ENCODE measurements at places on chromosomes 11 and 22. TPM values are rescaled to one million over a fixed set of nuclear protein-coding genes. Genes with fewer than 3 reads are reported as not detected.

DNA sequence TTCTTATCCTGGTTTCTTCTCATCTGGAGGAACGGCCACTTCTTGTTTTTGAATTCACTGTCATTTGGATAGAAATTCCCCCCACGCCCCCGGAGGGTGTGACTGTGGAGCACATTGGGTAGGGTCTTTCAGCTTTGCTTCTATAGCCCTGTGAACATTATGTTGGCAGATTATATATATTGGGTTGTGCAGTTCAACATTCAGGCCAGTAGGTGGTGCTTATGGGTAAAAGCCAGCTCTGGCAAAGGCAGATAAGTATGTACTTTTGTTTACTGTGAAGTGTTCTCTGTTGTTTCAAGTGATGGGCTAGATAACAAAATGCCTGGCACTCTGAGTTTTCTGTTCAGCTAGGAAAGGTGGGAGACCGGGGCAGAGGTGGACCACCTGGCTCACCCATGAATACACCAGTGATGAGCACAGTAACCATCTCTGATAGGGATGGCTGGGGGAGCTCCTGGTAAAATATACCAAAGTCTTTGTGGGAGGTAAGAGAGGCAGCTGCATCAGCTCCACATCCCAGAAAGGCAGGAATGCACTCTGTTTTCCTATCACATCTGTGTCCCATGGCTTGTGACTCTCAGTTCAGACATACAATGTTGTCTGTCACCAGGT is 1348.2 kb upstream of the RAG2 start:
- peak; percentile 18 for DNase-seq

- no peak for DNase-seq
Measured at GRCh38 chr22:19478045-19478900, 720 bp downstream of the UFD1 start.

DNA sequence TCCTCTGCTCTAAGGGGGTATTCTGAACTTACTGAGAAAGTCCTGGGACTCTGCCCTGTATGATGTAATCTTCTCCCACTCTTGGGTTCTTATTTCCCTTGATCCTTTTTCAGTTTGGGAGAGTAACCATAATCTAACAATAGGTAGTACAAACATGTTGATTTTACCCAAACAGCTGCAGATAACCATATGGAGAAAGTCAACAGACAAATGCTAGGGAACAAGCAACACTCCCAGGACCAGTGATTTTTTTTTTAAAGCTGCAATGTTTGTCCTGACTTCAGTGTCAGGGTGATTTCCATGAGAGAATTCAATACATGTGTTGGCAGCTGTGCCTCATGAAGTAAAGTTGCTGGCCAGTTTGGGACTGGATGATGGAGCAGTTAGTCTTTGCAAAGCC is 156.5 kb downstream of the FCHSD2 start:
- no peak for DNase-seq

DNA sequence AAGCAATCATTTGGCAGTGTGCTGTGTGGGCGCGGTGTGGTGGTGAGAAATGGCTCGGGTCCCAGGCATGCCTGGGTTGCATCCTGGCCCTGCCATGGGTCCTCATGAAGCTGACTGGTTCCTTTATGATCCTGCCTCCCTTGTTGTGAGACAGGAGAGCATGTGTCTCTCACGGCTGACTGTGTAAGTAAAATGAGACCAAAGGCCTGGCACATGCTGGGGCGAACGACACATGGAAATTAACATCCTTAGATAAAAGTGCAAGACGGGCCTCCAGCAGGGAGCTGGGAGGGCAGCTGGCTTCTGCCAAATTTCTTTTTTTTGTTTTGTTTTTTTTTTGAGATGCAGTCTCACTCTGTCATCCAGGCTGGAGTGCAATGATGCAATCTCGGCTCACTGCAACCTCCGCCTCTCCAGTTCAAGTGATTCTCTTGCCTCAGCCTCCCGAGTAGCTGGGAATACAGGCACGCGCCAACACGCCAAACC is 9.4 kb upstream of the FBLN1 start:
- DNase-seq, result no peak

DNA sequence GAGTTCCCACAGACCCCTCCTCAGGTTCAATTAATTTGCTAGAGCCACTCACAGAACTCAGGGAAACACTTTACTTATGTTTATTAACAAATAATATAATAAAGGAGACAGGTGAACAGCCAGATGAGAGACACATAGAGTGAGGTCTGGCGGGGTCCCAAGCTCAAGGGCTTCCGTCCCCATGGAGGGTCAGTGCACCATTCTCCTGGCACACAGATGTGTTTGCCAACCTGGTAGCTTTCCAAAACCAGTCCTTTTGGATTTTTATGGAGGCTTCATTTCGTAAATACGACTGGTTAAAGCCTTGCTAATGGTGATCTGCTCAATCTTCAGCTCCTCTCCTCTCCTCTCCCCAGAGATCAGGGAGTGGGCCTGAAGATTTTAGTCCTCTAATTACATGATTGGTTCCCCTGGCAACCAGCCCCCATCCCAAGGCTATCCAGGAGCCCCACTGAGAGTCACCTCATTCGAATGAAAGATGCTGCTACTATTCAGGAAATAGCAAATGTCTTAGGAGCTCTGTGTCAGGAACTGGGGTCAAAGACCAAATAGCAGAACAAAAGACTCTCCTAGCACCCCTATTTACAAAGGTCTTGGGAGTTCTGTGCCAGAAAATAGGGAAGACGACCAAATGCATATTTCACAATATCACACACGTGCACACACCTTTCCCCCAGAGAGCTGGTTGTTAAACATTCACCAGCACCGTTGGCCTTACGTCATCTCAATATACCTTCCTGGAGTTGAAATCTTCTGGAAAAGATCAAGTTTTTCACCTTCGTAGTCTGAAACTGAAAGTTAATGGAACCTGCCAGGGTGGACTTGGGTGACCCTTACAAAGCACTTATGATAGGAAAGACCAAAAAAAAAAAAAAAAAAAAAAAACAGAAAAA is 23.8 kb upstream of the CAPRIN1 start:
- no peak for DNase-seq

GRCh38 chr11:30485756-30486155 is 100.4 kb downstream of the MPPED2 start:
- no peak for DNase-seq

DNA sequence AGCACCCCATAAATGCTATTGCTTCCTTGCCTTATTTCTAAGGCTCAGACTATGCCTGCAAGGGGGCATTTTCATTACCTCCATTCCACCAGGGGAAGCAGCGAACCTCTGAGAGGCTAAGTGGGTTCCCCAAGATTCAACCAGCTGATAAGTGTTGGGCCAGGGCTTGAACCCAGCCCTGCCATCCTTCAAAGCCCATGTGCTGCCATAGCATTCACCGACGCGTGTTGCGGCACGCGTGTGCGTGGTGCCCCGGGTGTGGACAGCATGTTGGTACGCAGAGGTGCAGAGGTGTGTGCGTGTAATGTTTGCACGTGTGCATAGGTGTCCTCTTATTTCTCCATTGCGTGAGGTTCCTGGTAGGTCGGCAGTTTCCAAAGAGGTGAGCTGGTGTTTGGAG is 66.0 kb upstream of the PPARA start:
- DNase-seq, result no peak

DNA sequence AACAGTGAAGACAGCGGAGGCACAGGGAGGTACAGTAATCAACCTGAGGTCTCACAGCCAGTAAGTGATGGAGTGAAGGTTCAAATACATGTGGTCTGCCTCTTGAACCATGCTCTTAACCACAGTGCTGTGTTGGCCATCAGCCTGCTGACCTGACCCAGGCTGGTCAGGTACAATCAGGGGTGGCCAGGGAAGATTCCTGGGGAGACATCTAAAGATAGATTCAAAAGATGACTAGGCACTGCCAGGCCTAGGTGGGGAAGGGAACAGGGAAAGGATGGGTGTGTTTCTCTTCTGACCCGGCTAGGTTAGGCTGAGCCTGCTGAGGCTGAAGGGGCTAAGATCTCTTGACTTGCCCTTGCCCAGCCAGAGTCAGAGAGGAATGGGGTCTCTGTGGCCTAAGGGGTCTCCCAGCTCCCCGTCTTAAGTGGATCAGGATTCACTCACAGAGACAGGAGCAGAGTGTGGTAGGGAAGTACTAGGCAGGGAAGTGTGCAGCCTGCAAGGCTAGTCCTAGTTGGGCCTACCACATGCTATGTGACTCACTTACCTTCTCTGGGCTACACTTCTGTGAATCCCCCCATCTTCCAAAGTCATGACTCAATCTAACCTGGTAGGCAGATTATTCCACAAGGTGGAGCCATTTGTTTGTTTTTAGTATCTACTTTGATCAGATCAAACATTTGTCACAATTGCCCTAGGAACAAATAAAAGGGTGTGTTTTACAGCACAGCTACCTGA is 10.4 kb upstream of the SREBF2 start:
- no peak for DNase-seq

DNA sequence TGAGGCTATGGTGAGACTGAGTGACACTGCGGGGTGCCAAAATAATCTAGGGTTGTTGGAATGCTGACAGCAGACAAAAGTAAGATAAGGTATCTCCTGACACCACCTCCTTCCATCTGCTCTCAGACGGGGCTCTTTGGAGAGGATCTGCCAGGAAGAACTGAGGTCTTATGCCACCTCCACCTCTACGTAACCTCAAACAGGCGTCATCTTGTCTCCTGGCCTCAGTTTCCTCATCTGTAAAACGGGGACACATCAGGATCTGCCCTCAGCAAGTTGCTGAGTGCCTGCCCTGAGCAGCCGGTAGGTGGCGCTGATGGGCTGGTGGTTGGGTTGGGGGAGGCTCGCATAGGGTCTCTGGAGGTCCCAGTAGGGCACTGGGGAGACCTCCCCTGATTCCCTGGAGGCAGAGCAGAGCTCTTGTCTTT is 1.7 kb upstream of the MYEOV start:
- peak; percentile 27 for DNase-seq

DNA sequence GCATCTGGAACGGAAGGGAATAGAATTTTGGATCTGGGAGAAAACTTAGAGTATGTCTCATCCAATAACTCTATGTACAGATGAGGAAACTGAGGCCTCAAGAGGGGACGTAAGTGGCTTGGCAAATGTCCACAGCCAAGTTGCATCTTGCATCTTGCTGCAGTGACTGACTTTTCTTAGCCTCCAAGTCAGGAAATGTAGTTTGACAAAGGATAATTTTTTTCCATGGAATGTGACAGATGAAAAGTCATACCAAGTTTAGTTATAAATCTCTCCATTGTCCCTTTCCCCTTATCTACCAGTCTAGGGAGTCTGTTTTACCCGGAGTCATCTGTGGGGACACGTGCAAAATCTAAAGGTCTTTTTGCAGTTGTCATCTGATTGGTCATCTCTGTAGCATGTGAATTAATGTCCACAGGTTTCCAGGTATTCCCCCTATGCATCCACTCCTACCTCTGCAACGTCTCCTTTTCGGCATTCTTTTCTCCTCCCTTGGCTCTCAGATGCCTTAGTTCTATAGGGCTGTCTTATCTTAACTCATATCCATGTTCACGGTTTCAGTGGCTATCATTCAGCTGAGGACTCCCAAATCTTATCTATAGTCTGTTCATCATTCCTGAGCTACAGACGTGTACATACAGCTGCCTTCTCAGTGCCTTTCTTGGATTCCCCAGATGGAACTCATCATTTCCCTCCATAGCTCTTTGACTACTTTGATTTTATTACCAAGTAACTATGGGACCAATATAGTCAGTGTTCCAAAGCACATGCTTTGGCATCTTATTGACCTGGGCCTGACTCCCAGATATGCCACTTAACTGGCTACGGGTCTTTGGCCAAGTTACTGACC is 139.5 kb upstream of the TIMP3 start:
- DNase-seq, result no peak

DNA sequence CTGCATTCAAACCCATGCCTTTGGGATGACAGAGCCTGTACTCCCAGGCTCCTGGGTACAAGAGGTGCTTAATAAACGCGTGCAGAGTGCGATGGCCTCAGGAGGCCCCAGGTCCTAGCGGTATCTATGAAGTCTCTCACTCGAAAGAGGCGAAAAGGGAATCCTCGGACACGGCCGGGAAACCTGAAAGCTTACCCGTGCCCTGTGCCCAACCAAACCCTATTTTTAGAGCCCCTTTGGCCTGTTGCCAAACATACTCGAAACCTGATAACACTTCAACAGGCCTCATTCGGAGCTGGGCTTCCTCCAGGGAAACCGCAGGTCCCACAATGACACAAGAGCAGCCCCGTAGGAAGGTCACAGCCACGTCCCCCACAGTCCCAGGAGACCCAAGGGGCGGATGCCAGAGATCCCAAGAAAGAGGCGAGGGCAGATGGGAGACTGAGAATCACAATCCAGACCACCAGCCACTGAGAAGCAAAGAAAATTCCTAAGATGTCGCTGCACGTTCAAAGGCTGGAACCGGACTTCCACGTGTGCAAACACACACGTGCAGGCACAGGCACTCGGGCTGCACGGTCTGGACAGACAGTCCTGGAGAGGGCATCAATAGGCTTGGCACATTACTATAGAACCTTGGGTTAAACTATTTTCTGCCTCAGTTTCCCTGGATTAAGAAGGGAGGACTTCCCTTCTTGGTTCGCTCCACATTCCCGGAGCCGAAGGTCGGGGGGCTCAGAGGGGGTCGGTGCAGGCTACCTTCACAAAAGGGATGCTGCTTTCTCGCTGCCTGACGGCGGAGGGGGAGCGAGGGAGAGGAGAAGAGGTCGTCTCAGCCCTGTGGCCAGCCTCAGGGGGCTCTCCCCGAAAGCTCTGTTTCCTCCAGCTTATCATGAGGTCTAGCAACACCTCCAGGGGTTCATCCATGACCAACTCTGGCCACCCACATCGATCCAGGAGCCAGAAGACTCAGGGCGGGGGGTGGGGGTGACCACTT is 8.2 kb downstream of the PDGFB start:
- DNase-seq, result peak; percentile 74

GRCh38 chr11:106670069-106670468 is 348.2 kb downstream of the GUCY1A2 start:
- no peak for DNase-seq

GRCh38 chr11:70666311-70666710 is 268.0 kb downstream of the CTTN start:
- DNase-seq, result no peak

GRCh38 chr11:46315033-46315738 is 32.1 kb upstream of the DGKZ start:
- peak; percentile 64 for DNase-seq

DNA sequence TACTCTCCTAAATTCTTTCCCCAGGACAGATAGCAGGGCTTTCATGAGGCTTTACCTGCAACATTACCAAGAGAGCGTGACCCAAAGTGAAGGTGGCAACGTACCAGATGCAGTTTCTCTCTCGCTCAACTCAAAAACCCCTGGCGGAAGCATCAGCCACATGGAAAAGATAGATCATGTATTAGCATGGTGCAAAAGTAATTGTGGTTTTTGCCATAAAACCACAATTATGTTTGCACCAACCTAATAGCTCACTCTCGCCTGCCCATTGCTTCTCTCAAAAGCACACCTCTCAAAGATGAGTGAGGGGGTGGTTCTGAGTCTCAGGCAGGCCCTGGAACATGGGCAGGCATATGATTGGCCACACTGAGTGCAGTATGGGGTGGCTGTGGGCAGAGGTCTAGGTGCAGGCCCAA is 7.0 kb downstream of the MS4A6A start:
- no peak for DNase-seq

- no peak for DNase-seq
Measured at GRCh38 chr11:119843877-119844276, 114.9 kb upstream of the NECTIN1 start.

Gene LGALS12
- total RNA-seq, result not detected

Gene C11orf42
- not detected for total RNA-seq

Gene STIM1
- total RNA-seq, result 81.9 TPM

Gene SLC22A24
- total RNA-seq, result not detected

Gene ROBO3
- total RNA-seq, result 12.6 TPM

Gene SCGB1D4
- not detected for total RNA-seq

Gene GUCY1A2
- 2.4 TPM for total RNA-seq
